ENCODE measurements at places on chromosomes 2 and 18.

GRCh38 chr2:223727562-223727961 lies 109.8 kb downstream of the AP1S3 start:
- DNase-seq = no peak

GRCh38 chr18:77081390-77081778 lies 51.2 kb downstream of the MBP start:
- DNase-seq = no peak

- DNase-seq = no peak
Observed at GRCh38 chr2:138086576-138086975, 122.3 kb downstream of the HNMT start.

GRCh38 chr2:25445464-25445863 lies 103.7 kb upstream of the DNMT3A start:
- no peak for DNase-seq

DNA sequence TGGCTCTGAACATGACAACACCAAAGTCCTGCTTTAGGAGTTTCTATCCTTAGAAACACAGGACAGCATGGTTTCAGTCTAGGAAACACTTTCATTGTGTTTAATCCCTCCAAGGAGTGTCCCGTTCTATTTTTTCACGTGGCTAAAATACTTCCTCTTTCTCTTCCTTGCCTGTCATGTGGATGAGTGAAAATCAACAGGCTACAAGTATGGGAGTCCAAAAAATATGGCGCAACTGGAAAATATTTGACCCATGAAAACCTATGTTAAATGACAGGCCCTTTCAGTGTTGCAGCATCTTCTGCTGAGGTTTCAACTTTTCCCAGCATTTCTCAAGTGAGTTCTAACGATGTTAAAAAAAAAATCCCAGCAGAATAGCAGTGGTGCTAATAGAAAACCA lies 146.3 kb downstream of the LAMA3 start:
- no peak for DNase-seq
